A549 treated with GW870086 at 1 μM for 4 hours (cell line): ENCODE measurements at places on chromosomes 5 and 9. TPM values are rescaled to one million over a fixed set of nuclear protein-coding genes. Genes with fewer than 3 reads are reported as not detected.

MEGF10 gene
- not detected in 5 replicates for total RNA-seq

LMAN2 gene
- total RNA-seq = 184 to 212 TPM (median 199 TPM) in 5 replicates

RPL37 gene
- total RNA-seq = 2,580 to 3,166 TPM (median 2,695 TPM) in 5 replicates

ZNF883 gene
- 0.70 to 0.94 TPM (median 0.86 TPM) in 5 replicates for total RNA-seq

INSYN2B gene
- 0.37 to 0.71 TPM (median 0.39 TPM) in 5 replicates for total RNA-seq

ARID3C gene
- 0.15 to 0.41 TPM (median 0.21 TPM) in 4 of 5 replicates, not detected in the other for total RNA-seq

CD72 gene
- total RNA-seq = 0.06 to 0.31 TPM (median 0.14 TPM) in 4 of 5 replicates, not detected in the other

DPYSL3 gene
- total RNA-seq = 19.4 to 27.1 TPM (median 22.8 TPM) in 5 replicates

NUTM2F gene
- not detected in 5 replicates for total RNA-seq

GAS1 gene
- 0.06 to 0.16 TPM (median 0.09 TPM) in 5 replicates for total RNA-seq

IL13 gene
- 0.12 TPM in 1 of 5 replicates, not detected in the others for total RNA-seq

NAIP gene
- total RNA-seq = 0.18 to 0.70 TPM (median 0.48 TPM) in 5 replicates

FSTL4 gene
- total RNA-seq = 4.0 to 5.1 TPM (median 4.5 TPM) in 5 replicates

LMX1B gene
- total RNA-seq = 1.3 to 1.8 TPM (median 1.3 TPM) in 5 replicates

PITX1 gene
- 19.2 to 31.0 TPM (median 28.5 TPM) in 5 replicates for total RNA-seq

ZFP2 gene
- not detected in 5 replicates for total RNA-seq

PCDHAC2 gene
- total RNA-seq = 4.0 to 5.0 TPM (median 4.4 TPM) in 5 replicates

QRFP gene
- total RNA-seq = not detected in 5 replicates

TNFAIP8 gene
- total RNA-seq = 12.4 to 23.2 TPM (median 15.7 TPM) in 5 replicates

STK10 gene
- total RNA-seq = 20.8 to 24.8 TPM (median 22.1 TPM) in 5 replicates

TNFSF15 gene
- 0.13 to 0.17 TPM (median 0.15 TPM) in 5 replicates for total RNA-seq

AFAP1L1 gene
- 7.8 to 9.5 TPM (median 9.1 TPM) in 5 replicates for total RNA-seq

FGF18 gene
- total RNA-seq = 0.90 to 1.8 TPM (median 1.2 TPM) in 5 replicates

RARS1 gene
- 95.4 to 119 TPM (median 100 TPM) in 5 replicates for total RNA-seq

PCDHGA9 gene
- total RNA-seq = 0.05 to 0.10 TPM (median 0.07 TPM) in 4 of 5 replicates, not detected in the other

AJM1 gene
- total RNA-seq = 4.0 to 4.7 TPM (median 4.2 TPM) in 5 replicates

PCDHA12 gene
- 2.5 to 3.4 TPM (median 3.1 TPM) in 5 replicates for total RNA-seq

SLC1A1 gene
- 0.79 to 1.5 TPM (median 1.3 TPM) in 5 replicates for total RNA-seq

SH3TC2 gene
- 0.38 to 0.73 TPM (median 0.62 TPM) in 5 replicates for total RNA-seq

C9orf50 gene
- total RNA-seq = not detected in 5 replicates

OR1J2 gene
- not detected in 5 replicates for total RNA-seq

SARDH gene
- 0.05 to 0.14 TPM (median 0.06 TPM) in 3 of 5 replicates, not detected in the others for total RNA-seq

SLIT3 gene
- total RNA-seq = 13.4 to 18.4 TPM (median 16.4 TPM) in 5 replicates

PNPLA7 gene
- 0.45 to 1.0 TPM (median 0.69 TPM) in 5 replicates for total RNA-seq

WDR38 gene
- total RNA-seq = 0.10 to 0.15 TPM in 2 of 5 replicates, not detected in the others

IL4 gene
- not detected in 5 replicates for total RNA-seq

GLDC gene
- total RNA-seq = 14.1 to 16.4 TPM (median 14.6 TPM) in 5 replicates

AKNA gene
- total RNA-seq = 3.1 to 4.5 TPM (median 3.9 TPM) in 5 replicates

AQP7 gene
- 0.21 to 0.64 TPM (median 0.43 TPM) in 5 replicates for total RNA-seq

SLC6A19 gene
- total RNA-seq = 0.07 to 0.13 TPM (median 0.10 TPM) in 5 replicates

CDH9 gene
- not detected in 5 replicates for total RNA-seq

DMGDH gene
- total RNA-seq = 0.58 TPM in 1 of 5 replicates, not detected in the others

C1QTNF3 gene
- total RNA-seq = 0.26 TPM in 1 of 5 replicates, not detected in the others

OSMR gene
- 51.6 to 73.4 TPM (median 70.8 TPM) in 5 replicates for total RNA-seq

DMXL1 gene
- total RNA-seq = 8.1 to 12.3 TPM (median 9.5 TPM) in 5 replicates

KCNN2 gene
- total RNA-seq = 0.14 to 0.22 TPM (median 0.17 TPM) in 3 of 5 replicates, not detected in the others
